Amygdala (tissue), 56 donors: ENCODE measurements at places on chromosomes 2 and 18.

DNA sequence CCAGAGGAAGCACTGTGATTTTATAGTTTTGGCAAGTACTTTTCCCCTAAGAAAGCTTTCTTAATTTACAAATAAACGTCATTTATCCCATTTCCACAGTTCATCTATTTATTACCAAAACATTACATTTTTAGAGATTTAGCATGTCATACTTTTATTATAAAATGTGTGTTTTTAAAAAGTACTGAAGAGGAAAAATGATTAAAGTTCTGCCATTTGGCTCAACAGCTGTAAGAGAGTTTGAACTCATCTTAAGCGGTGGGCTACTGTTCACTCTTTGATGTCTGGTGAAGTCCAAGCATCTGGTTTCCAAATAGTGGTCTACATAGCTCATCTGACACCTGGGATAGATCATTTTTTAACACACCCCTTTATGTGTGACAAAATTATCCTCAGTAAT lies 51.3 kb upstream of the TANC1 start:
- DNase-seq, result no peak

- DNase-seq, result no peak
These were observed 723 bp upstream of the MBD1 start for GRCh38 chr18:50281972-50282520.

DNA sequence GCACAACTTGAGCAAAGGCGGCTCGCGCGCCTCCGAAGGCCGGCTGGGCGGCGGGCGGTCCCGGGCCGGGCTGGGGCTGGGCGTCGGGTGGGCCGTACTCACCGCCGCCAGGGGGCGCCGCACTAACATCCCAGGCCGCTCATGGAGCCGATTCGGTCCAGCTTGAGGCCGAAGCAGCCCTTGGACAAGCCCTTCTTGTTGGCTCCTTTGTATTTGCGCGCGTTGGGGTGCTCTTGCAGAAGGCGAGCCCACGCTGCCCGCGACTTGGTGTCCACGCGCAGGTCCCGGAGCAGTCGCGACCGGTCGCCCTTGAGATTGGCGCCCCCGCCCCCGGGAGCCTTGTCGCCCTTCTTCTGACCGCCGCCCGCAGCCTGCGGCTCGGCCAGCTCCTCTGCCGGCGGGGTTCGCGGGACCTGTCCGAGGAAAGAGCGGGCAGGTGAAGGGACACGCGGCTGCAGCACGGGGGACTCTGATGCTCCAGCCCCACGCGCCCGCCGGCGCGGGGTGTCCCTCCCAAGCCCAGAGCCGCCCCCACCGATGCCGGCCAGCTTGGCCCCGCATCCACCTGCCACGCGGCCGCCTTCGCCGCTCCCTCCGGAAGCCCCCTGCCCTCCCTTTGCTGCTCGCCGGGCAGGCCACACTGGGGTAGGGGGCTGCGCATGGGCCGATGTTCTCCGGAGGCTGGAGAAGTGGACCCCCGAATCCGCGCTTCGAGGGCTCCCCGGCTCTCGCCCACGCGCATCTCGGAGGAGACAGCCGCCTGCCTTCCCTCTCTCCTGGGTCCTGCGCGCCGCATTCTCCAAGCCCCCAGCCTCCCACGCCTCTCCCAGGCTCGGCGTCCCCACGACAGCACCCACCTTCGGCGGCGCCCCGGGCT lies 655 bp downstream of the NPPC start:
- DNase-seq, result peak; percentile 79

GRCh38 chr2:46651363-46652099 lies 172.2 kb downstream of the TMEM247 start:
- no peak for DNase-seq

DNA sequence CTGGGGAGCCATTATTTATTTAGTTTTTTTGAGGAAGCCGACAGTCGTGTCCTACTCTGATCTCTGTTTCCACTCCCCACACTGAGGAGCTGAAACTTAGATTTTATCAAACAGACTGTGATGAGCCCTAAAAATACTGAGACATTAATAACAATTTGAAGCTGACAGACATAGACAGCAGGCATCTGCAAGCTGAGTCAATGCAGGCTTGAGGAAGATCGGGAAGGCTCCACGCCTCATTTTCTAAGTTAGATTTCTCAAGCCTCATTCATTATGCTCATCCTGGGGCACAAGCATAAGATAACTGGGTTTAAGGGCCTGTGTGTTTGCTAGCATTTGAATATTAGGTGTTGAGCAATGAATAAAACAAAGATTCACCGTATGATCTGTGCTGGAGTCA lies 26.3 kb downstream of the EFR3B start:
- no peak for DNase-seq

DNA sequence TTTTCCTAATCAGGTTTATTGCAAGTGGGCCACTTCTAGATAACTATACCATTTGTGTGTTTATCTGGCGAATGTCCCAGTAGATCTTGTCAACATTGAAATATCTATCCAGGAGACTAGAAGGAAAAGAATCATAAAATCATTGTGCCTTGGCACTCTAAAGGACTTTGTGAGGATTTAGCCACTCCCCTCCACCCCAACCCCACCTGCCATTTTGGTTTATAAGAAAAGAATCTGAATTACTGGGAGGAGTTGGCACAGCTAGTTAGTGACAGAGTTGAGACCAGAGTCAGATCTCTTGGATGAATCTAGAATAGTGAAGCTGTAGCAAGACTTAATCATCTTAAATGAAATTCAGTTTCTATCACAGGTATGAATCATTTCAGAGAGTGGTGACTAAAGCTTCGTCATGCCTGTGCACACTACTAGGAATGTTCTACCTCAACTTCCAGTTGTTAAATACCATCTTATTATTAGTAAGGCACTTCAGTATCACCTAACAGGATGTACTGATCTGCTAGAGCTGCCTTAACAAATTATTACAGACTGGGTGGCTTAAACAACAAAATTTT lies 212.7 kb upstream of the SLC14A2 start:
- DNase-seq, result no peak

DNA sequence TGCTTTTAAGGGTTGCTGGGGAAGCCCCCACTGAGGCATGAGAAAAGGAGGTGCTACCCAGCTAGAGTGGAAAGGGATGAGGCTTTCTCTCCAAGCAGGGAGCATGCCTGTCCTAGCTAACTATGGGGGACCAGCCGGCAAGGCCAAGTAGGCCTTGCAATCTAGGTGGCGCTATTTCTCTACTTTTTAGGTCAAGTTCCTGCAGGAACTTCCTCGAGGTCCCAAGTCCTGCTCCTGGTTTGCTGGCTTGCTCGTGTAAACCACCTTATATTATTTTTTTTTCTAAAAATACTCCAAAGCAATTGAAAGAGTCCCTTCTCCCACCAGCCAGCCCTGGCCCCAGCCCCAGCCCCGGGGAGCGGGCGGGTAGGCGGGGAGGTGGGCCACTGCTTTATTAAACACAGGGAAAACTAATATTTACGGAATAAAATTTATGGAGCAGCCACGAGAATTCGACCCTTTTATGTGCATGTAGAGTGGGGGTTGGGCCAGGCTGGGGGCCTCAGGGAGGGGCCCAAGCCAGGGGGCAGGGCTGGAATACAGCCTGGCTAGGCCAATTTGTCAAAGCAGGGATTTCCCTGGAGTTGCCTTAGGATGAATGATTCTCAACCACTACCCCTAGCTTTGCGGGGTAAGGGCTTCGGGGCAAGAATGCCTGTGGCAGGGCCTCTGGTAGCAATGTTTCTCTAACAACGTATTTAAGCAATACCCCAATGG lies 12.8 kb upstream of the IHH start:
- DNase-seq, result no peak

DNA sequence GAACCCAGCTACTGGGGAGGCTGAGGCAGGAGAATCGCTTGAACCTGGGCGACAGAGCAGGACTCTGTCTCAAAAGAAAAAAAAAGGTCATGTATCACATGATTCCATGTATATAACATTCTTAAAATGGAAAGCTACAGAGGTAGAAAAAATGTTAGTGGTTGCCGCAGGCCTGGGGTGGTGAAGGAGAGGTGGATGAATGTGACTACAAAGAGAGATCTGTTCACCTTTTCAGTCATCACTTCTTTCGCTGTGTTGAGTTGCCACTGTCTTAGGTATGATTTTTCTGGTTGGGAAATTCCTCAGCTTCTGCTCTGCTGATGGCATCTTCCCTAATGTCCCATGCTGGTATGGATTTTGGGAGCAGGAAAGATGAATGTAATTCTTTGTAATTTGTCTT lies 5.3 kb upstream of the SNRNP27 start:
- no peak for DNase-seq

DNA sequence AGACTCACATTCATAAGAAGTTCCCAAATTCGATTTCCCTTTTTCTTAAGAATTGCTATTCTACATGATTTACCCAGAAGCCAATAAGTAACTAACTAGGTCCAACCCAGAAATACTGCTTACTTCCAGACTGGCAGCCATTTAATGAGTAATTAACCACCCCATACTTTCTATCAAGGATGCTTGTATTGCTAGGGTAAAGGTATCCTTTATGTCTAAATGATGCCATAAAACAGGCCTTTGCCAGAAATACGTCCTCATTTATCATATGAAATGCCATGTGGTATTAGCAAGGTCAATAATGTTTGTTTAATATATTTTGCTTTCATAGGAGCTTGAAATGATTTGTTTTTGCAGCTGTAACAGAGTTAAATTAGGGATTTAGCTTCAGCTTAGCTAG lies 56.1 kb downstream of the PLEKHM3 start:
- no peak for DNase-seq

- DNase-seq, result no peak
These were observed 26.2 kb upstream of the INSIG2 start for GRCh38 chr2:118062048-118062447.

DNA sequence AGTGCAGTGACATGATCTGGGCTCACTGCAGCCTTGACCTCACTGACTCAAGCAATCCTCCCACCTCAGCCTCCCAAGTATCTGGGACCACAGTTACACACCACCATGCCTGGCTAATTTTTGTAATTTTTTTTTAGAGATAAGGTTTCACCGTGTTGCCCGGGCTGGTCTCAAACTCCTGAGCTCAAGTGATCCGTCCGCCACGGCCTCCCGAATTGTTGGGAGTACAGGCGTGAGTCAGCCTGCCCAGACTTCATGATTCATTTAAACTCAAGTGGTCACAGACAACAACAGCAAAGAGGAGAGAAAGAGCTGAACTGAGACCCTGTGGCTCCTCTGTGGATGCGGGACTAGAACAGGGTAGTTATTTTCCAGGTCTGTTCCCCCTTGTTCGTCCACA lies 83.0 kb downstream of the TSHZ1 start:
- no peak for DNase-seq

GRCh38 chr2:47798631-47799030 lies 15.7 kb downstream of the MSH6 start:
- DNase-seq, result no peak

DNA sequence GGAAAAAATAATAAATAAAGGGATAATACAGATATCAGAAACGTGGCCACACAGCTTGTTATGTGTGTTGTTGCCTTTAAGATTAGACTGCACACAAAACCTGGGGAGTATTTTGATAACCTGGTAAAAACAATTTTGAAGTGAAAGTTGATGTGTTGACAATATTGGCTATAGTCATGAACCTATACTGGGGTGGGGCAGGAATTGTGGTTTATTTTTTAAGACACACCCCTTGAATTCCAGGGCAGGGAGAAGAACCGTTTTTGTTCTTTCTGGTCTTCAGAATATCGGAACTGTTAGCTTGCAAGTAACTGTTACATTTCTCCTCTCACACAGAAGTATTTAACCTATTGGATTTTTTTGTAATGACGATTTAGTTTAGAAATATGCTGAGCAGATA lies 80.4 kb downstream of the LIMS1 start:
- DNase-seq, result no peak

DNA sequence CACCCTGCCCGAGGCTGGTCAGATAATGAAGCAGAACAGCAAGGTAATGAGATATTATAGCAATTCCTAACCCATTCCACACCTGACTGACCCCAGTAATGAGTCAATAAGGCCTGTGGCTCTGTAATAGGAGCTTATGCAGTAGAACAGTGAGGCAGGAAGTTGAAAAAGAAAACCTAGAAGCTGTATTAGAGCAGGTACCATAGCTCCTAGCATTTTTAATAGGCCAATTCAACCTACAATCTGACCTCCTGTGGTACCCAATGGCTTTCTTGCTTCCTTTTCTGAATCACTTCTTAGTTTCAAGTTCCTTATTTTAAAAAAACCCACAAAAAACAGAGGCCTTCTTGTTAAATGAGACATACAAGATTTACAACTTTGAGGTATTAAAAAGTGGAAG lies 43.6 kb upstream of the MAP2 start:
- no peak for DNase-seq

- DNase-seq, result no peak
These were observed 754 bp downstream of the ATG16L1 start for GRCh38 chr2:233252227-233252626.

DNA sequence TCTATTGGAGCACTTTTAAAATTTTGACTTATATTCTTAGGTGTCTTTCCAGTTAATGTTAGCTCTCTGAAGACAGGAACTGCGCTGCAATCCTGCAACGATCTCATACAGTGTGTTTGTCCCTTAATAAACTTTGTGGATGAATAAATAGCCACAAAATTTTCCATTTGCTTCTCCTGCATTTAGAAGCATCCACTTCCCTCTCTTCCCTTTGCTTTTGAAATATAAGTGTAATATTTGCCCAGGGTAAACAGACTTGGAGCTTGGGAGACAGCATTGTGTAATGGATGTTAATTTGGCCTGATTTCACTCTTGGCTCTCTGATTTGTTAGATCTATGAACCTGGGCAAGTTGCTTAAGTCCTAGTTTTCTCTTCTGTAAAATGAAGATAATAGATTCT lies 58.2 kb upstream of the CD28 start:
- no peak for DNase-seq

DNA sequence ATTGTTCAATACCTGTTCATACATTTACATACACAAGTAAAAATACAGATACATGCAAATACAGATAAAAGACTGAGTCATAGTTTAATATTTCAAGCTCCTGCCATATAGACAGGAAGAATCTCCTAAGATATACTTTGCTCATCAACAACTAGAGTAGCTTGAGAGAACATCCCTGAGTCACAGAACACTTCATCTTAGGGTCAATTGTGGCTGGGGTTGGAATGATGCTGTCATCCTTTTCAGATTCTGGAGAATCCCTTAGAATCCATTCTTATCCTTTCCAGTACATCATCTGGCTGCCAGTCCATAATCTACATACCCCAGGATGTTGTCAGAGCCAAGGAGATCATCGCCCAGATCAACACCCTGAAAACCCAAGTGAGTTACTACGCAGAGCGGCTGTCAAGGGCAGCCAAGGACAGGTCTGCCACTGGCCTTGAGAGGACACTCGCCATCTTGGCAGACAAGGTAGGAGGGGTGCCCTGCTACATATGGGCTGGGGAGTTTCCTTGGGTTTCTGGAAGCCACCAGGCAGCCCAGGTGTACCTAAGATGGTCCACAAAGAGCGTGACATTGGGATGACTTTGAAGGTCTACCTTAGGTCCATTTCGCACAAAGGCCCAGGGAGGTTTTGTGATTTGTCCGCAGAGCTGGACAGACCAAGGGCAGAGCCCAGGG lies 55.7 kb downstream of the COA5 start:
- no peak for DNase-seq
